Smooth muscle cell of the brain vasculature (primary cell): ENCODE measurements at places on chromosomes 4 and X.
A peak's percentile ranks its signal among the peaks of the same experiment; 100 is the strongest.

GRCh38 chrX:107716816-107717700, 58.5 kb downstream of the TSC22D3 start:
- DNase-seq, result no peak

GRCh38 chr4:42654631-42655268, 2.2 kb downstream of the ATP8A1 start:
- no peak for DNase-seq

GRCh38 chr4:114282937-114283336, 303.5 kb upstream of the ARSJ start:
- no peak for DNase-seq

GRCh38 chr4:71296945-71297344, 41.9 kb upstream of the SLC4A4 start:
- DNase-seq, result no peak

- no peak for DNase-seq
These were observed 208.5 kb upstream of the CASK start for GRCh38 chrX:42131856-42132255.

- DNase-seq, result no peak
These were observed 18.4 kb upstream of the ZNF41 start for GRCh38 chrX:47501226-47502074.

DNA sequence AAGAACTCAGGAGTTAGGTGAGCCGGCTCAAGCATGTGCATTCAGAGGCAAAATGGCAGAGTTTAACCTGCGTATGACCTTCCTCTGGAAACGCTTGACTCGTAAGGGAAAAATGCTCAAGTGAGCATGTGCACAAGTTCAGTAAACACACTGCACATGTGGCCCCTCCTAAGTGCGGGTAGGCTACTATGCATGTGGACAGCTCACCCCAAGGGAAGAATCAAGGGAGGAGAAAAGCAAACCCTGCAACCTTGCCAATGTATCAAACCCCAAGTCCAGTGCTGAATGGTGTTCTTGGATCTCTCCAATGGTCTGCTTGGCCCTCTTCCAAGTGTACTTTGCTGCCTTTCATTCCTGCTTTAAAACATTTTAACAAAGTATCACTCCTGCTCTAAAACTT, 407.1 kb downstream of the ADAM29 start:
- no peak for DNase-seq

- DNase-seq, result no peak
These were observed 57.8 kb upstream of the ANXA3 start for GRCh38 chr4:78493731-78494130.

DNA sequence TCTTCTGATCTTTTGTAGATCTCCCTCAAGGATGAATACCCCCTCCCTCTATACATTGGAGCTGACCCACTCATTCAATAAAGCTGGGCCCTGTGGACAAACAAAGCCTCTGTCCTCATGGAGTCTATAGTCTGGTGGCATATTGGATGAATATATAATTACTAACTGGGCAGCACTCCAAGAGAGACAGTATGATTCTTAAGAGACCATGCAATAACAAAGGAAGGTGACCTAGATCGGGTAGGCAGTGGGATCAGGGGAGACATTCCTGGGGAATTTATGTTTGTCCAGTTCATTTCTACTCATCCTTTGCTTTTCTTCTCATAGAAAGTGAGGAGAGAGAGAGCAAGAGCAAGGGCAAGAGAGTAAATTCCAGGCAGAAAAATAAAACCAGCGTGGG, 23.5 kb upstream of the CXCL13 start:
- peak; percentile 32 for DNase-seq

DNA sequence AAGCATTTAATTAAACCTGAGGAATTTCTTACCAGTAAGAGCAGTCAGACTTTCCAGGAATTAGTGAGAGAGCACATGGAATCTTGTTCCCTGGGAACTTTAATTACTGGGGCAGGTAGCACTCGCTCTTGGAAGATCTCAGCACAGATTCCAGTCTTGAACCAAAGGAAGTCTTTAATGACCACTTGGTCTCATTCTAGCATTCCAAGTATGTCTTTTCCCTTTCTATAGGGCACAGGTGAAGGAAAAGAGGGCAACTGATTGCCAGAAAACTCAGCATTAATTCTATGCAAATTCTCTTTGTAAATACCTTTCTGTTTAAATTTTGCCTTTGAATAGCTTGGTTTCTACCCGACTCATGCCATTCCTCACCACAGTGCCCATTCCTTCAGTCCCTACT, 236.6 kb downstream of the LDB2 start:
- no peak for DNase-seq

- no peak for DNase-seq
These were observed 97.9 kb downstream of the MAB21L2 start for GRCh38 chr4:150679765-150680343.

GRCh38 chrX:140815868-140816267, 106.3 kb downstream of the LINC00632 start:
- no peak for DNase-seq

DNA sequence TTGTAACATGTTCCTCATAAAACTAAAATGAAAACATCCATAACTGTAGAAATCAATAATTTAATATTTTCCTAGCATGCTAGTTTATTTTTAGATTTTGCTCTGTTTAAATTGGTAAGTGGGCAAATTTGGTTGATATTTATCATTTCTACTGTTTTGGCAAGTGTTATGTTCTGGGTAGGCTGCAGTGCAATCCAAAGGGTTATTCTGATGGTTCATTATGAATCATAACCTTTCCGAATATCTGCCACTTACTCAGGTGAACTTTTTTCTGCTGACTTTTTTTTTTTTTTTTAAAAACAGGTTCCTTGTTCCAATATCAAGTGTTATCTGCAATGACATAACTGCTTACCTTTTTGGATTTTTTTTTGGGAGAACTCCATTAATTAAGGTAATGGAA, 52.0 kb downstream of the CDS1 start:
- no peak for DNase-seq

DNA sequence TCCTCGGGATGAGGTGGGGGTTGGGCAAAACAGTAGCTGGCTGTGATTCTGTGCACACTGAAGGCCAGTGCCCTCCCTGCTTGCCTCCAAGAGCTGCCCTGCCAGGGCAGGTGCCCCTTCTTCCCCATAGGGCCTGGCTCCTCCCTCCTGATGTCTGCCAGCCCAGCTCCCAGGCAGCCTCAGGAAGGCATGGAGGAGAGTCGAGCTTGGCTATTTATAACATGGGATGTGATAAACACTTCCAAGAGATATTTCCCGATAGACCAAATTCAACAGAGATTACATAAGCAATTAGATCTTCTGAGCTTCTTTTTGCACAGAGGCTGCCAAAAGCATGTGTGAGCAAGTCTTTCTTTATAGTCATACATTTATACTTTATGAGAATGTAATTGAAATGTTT, 45.3 kb upstream of the PJA1 start:
- DNase-seq, result no peak

- no peak for DNase-seq
These were observed 601.1 kb upstream of the HTR2C start for GRCh38 chrX:113982766-113983165.

- DNase-seq, result no peak
These were observed 1.4 kb upstream of the ZFX start for GRCh38 chrX:24148121-24148520.

DNA sequence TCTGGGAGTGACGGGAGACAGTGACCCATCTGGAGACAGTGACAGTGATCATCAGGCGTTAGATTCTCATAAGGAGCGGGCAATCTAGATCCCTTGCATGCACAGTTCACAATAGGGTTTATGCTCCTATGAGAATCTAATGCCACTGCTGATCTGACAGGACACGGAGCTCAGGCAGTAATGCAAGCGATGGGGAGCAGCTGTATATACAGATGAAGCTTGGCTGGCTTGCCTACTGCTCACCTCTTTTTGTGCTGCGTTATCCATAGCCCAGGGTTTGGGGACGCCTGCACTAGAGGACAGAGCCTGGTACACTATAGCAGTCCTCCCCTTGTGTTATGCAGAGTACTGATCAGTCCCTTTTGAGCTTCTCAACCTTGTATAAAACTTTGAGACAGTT, 23.5 kb downstream of the NFKB1 start:
- no peak for DNase-seq

GRCh38 chr4:176874721-176875445, 82.2 kb upstream of the VEGFC start:
- no peak for DNase-seq

- peak; percentile 69 for DNase-seq
These were observed 44.8 kb downstream of the GAB1 start for GRCh38 chr4:143381189-143382118.

- DNase-seq, result no peak
These were observed 4.4 kb downstream of the LSM6 start for GRCh38 chr4:146179784-146180370.

GRCh38 chr4:6714954-6715353, 1.0 kb upstream of the BLOC1S4 start:
- no peak for DNase-seq

- DNase-seq, result no peak
These were observed 4.1 kb upstream of the FAM200B start for GRCh38 chr4:15677507-15677988.

GRCh38 chrX:120664081-120664480, 34.2 kb upstream of the C1GALT1C1 start:
- DNase-seq, result no peak

DNA sequence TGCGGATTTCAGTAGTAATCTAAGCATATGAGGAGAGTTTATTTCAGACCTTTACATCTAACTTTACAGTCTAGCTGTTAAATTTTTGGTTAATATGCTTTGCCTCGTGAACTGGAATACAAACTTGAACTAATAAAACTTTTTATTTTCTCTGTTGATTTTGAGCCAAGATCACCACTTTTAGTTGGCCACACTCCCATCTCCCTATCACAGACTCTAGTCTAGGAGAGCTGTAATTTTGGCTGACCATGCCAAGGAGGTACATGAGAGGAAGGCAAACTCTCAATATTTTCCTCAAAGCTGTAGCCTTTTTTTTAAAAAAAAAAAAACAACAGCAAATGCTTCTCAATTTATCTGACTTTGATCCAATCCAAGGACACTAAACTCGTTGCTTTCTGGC, 597.5 kb upstream of the PCDH7 start:
- no peak for DNase-seq

- no peak for DNase-seq
These were observed 12.0 kb downstream of the P2RY10 start for GRCh38 chrX:78957049-78957767.

DNA sequence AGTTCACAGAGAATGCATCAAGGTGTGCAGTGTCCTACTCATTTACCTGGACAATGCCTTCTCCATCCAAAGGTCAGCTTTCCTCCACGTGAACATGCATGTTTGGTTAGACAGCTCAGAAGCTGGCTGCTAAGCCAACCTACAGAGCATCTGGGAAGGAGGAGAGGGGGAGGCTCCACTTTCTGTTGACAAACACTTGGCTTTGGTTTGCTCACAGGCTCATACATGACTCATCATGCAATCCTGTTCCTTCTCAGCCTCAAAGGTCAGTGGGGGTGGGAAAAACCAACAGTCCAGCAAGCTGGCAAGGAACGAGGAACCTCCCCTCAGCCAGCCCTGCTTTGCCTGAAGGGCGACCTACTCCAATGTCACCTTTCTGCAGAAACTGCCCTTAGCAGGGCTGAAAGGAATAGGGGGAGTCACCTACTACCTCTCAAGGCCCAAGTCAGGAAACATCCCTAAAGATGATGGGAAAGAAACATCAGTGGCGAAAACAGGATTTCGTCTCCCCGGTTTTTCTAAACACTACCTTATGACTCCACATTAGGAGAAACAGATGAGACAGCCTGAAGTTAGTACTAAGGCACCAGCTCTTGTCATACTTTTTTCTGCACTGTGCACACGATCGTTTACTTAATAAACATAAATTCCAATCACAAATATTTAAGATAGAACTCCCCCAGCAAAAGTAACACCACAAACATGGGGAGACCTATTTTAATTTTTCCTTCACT, 37.9 kb downstream of the RELL1 start:
- peak; percentile 80 for DNase-seq

GRCh38 chrX:97682991-97683840, 799.5 kb downstream of the RPA4 start:
- DNase-seq, result no peak

- DNase-seq, result no peak
These were observed 21.1 kb downstream of the KLHL5 start for GRCh38 chr4:39083164-39083563.

GRCh38 chr4:57324673-57325307, 214.6 kb upstream of the IGFBP7 start:
- no peak for DNase-seq
